Activated B cell treated with CpG ODN at 0.5 μM for 24 hours (primary cell): ENCODE measurements at places on chromosomes 3 and 15. TPM values are rescaled to one million over a fixed set of nuclear protein-coding genes. Genes with fewer than 3 reads are reported as not detected.

DNA sequence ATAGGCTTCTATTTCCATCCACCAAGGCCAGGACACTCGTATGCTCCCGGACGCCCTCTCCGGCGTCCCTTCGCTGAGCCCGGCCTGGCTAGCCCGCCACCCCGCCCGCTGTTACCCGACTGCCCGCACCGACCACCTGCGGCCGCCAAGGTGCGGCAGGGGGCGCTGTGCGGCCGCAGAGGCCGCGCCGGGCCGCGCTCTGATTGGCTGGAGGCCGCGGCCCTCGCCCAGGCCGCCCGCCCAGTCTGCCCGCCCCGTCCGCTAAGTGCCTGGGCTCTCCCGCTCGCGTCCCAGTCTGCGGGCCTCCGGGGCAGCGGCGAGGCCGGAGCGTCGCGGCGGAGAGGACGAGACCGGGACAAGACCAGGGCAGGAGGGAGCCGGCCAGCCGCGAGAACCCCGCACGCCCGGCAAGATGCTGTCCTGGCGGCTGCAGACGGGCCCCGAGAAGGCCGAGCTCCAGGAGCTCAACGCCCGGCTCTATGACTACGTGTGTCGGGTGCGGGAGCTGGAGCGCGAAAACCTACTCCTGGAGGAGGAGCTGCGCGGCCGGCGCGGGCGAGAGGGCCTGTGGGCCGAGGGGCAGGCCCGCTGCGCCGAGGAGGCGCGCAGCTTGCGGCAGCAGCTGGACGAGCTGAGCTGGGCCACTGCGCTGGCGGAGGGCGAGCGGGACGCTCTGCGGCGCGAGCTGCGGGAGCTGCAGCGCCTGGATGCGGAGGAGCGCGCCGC lies at the start of gene SYNM:
TSS of gene SYNM (plus strand) at position 293 of the 726 bp plus-strand sequence. CDS start at position 413, 120 bp downstream.
- H3K27ac ChIP-seq = no peak within 1 kb of the TSS
- peaks cover 10% of the 10 kb centered on the region for H3K4me1 ChIP-seq
- H3K36me3 ChIP-seq = no peaks in the 10 kb centered on the region
- peak; percentile 34 for DNase-seq
- H3K27me3 ChIP-seq = peaks cover 42% of the 10 kb centered on the region

DNA sequence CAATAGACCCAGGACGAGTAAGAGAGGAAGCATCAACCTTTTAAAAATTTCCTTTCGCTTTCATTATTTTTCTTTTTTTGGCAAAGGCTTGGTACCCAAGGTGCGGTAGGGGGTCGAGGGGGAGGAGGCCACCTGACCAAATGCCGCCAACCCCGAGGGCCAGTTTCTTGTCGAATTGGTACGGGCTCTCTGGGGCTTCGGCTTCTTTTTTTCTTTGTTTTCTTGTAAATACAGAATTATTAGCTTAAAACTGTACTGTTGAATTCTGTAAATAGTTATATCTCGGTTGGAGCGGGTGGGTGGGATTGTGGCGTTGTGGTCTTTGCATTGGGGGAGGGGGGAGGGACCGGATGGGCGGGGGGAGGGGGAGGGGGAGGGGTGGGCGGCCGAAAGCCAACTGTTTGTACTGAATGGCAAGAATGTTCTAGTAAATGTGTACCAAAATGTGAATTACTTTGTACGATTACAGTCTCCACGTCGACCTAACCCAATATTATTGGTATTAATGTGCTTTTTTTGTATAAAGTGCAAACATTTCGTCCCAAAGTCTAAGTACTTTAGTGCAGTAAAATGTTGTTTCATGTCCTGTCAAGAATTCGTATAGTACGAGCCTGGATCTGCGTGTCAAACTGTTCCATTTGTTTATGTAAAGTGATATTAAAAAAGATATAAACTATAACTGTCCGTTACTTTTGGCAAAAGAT lies 4.7 kb downstream of the ZIC1 start:
- no peaks in the 10 kb centered on the region for H3K36me3 ChIP-seq
- DNase-seq = no peak
- H3K27me3 ChIP-seq = peaks cover 60% of the 10 kb centered on the region
- peak overlapping the region; percentile 62 for H3K4me3 ChIP-seq
- peaks cover 30% of the 10 kb centered on the region for H3K4me1 ChIP-seq

- peaks cover 50% of the 10 kb centered on the region for H3K36me3 ChIP-seq
- peak overlapping the region; percentile 94 for H3K27ac ChIP-seq
- H3K27me3 ChIP-seq = no peaks in the 10 kb centered on the region
- peak; percentile 35 for DNase-seq
- H3K4me1 ChIP-seq = peaks cover 51% of the 10 kb centered on the region
Measured at GRCh38 chr3:186931532-186932280, 1.4 kb downstream of the ST6GAL1 start.

Gene CEMIP
- total RNA-seq = 0.51 TPM in 1 of 2 replicates, not detected in the other

Gene RAB8B
- 93.1 and 94.4 TPM in 2 replicates for total RNA-seq

Gene DTX3L
- 73.8 and 76.5 TPM in 2 replicates for total RNA-seq
